OCI-LY7 (cell line): ENCODE measurements at places on chromosomes 1 and 21. TPM values are rescaled to one million over a fixed set of nuclear protein-coding genes. Genes with fewer than 3 reads are reported as not detected.

DNA sequence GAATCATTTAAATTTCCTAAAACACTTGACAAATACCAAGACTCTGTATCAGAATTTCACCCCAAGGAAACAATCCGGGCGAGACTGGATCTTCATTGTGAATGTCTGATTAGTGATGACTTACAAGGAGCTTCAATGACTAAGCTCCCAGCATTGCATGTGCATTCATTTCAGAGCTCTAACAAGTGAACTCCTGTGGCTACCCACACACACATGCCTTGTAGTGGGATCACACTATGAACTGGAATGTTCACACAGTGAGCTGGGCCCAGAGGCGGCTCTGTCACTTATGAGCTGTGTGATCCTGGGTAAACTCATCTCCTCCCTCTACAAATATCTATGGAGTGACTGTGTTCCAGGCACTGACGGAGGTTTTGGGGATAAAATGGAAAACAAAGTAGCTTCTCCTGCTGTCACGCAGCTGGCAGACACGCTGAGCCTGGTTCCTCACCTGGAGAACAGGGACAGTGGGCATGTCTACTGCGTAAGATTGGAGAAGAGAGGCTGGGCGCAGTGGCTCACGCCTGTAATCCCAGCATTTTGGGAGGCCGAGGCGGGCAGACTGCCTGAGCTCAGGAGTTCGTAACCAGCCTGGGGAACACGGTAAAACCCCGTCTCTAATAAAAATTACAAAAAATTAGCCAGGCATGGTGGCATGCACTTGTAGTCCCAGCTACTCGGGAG, 56.9 kb downstream of the CLSTN1 start:
- no peak for DNase-seq

- no peak for DNase-seq
Measured at GRCh38 chr1:225677350-225678124, 24.6 kb upstream of the ENAH start.

The C1orf53 gene
- total RNA-seq = 2.4 and 4.3 TPM in 2 replicates

GRCh38 chr1:116825207-116825719, 71.0 kb downstream of the CD2 start:
- no peak for DNase-seq

- no peak for DNase-seq
Measured at GRCh38 chr1:240245629-240246020, 153.9 kb downstream of the FMN2 start.
